ENCODE measurements at places on chromosomes 16 and 17.

DNA sequence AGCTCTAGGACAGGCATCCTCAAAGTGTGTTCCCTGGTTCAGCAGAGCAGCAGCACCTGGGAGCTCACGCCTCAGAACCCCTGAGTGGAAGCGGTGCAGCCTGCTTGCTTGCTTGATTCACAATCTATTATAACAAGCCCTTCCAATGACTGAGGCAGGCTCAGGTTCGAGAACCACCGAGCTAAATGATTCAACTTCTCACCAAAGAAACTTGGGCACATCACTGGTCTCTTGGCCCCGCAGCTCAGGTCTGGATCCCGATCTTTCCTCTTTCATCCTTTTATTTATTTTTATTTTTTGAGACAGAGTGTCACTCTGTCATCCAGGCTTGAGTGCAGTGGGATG is 24.5 kb downstream of the CLUH start:
- DNase-seq = no peak

DNA sequence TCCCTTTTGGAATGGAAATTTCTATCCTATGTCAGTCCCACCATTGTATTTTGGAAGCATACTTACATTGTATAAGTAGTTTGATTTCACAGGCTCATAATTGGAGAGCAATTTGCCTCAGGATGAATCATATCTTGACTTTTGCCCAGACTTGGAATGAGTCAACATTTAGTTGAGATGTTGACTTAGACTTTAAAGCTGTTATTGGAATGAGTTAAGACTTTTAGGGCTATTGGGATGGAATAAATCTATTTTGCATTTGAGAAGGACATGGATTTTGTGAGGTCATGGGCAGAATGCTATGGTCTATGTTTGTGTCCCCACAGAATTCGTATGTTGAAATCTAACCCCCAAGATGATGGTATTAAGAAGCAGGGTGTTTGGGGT is 12.2 kb upstream of the ZNF594 start:
- DNase-seq = no peak

- no peak for DNase-seq
These were observed 33.5 kb downstream of the SMURF2 start for GRCh38 chr17:64628641-64629040.

DNA sequence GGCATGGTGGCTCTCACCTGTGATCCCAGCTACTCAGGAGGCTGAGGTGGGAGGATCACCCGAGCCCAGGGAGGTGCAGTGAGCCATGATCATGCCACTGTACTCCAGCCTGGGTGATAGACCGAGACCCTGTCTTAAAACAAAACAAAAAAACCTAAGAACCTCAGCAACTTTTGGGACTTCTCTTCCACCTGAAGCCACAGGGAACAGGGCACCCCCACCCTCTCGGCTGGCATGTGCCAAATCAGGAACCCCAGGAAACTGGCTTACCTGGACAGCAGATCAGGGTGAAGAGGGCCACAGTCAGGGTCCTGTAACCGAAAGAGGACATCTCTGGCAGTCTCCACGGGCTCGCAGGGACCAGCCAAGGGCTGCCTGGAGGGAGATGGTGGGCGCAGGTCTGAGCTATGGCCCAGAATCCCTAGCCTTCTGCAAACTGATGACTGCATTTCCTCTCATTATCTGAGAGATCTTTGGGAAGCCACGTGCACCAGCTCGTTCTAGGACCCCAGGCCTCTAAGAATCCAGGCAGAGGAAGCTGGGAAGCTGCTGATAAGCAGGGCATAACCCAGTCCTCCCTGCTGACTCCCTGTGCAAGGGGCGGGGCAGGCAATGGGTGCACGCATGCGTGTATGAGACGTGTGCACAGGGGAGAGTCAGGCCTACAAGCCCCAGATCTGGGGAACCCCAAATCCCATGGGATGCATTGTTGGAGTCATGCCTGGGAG is 8.4 kb downstream of the PRR29 start:
- DNase-seq = no peak

- DNase-seq = no peak
These were observed 585 bp upstream of the KRT36 start for GRCh38 chr17:41490000-41490990.

- DNase-seq = no peak
These were observed 414.6 kb upstream of the GOT2 start for GRCh38 chr16:59148769-59149155.

- no peak for DNase-seq
These were observed 9.7 kb downstream of the CSF3 start for GRCh38 chr17:40024901-40025300.

- DNase-seq = no peak
These were observed 71.3 kb downstream of the SREBF1 start for GRCh38 chr17:17765359-17766076.

GRCh38 chr16:84308120-84308519 is 13.4 kb downstream of the WFDC1 start:
- DNase-seq = no peak

- DNase-seq = no peak
These were observed 14.2 kb downstream of the SREBF1 start for GRCh38 chr17:17822616-17823015.

- no peak for DNase-seq
These were observed 274.5 kb downstream of the C16orf95 start for GRCh38 chr16:87042551-87043230.

DNA sequence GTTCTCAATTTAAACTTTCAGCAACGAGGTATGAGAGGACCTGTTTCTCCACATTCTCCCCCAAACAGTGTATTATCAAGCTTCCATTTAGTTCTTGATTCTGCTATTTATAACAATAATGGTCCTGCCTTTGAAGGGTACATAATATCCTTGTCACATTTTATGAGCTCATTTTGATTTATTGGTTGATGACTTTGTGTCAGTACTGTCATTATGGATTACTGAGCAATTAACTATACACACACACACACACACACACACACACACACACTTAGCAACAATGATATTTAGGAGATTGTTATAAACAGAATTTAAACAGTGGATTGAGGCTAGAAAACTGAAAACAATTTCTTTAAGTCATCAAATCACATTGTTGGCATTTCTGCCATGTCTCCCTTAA is 7.0 kb downstream of the TMIGD1 start:
- no peak for DNase-seq

- no peak for DNase-seq
These were observed 11.3 kb downstream of the USB1 start for GRCh38 chr16:58012481-58012880.

DNA sequence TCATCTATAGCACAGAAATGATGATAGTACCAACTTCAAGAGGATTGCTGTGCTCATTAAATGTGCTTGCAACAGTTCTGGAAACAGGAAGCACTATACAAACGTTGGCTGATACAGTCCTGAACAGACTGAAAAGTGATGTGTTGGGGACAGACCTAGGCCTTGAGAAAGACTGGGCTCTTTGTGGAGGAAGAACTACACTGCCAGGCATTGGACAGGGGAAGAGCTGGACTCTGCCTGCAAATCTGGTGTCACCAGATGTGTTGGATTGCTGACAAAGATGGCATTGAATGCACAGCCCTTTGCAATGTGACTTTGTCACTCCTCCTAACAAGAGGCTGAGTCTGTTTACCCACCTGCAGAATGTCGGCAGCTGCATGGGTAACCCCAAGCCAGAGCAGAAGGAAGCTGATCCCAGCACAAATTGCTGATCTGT is 12.4 kb upstream of the ST6GALNAC2 start:
- DNase-seq = no peak

DNA sequence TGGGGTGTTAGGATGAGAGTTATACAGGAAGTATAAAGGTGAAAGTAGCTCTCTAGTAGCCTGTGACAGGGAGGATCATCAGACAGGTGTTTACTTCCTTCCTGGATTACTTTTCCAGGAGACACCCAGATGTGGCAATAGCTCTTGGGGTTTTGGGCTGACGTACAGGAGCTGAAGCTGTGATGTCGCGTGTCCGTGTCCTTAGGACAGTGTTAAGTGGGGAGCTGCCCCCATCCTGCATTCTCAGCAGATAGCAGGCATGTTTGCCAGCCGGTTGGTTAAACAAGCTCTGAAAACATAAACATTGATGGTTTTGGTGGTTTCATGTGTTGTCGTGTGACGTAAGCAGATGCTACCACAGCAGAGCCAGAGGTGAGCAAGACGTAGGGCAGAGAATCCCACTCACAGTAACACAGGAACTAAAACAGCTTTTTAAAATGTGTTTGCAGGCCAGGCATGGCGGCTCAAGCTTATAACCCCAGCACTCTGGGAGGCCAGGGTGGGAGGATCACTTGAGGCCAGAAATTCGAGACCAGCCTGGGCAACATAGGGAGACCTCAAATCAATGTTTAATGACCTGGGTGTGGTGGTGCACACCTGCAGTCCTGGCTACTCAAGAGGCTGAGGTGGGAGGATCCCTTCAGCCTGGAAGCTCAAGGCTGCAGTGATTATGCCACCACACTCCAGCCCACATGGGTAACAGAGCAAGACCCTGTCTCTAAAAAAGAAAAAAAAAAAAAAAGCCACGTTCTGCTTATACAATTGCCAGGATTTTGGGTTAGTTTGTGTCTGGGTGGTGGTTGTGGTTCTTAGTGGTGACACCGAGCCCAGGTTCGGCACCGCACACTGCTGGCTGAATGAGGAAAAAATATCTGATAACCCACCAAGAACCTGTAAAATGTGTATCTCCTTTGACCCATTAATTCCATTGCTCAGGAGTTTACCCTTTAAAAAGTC is 18.2 kb upstream of the IL17C start:
- DNase-seq = peak; percentile 24

DNA sequence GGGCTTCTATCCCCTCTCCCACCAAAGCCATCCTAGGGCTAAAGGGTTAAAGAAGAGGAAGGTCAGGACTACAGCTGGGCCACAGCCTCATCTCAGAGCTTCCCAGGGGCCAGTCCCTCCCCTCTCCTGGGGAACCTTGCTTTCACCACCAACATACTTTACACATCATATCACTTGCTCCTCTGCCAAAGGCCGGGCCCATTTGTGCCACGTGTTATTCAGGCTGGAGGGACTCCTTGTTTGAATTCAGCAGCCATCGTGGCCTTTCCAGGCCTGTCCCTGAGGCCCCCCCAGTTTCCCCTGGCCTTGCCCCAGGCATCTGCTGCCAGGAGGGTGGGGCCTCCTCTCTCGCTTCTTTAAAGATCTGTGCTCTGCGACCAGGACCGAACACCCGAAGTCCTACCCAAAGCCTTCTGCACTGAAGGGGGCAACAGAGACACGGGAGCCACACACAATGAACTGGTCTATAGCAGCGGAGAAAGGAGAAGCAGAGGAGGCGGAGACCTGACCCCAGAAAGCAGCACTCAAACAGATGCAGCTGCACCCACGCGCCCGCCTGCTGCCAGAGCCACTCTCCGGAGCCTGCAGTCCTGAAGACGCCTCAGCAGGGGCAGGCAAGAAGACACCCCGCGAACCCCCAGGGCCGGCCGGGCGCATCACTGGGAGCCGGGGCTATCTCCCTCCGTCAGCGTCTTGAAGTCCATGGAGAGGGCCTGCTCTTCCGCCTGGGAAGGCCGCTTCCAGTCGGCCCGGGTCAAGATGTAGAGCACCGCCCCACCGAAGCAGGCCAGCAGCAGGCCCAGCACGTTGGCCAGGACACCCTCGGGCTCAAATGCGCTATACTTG is 12.1 kb downstream of the CYB561 start:
- no peak for DNase-seq

- DNase-seq = no peak
These were observed 13.4 kb downstream of the PDK2 start for GRCh38 chr17:50108556-50108955.

DNA sequence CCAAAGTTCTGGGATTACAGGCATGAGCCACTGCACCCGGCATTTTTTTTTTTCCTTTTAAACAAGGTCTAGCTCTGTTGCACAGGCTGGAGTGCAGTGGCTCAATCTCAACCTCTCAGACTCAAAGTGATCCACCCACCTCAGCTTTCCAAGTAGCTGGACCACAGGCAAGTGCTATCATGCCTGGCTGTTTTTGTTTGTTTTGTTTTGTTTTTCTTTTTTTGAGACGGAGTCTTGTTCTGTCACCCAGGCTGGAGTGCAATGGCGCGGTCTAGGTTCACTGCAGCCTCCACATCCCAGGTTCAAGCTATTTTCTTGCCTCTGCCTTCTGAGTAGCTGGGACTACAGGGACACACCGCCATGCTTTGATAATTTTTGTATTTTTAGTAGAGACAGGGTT is 19.1 kb upstream of the ZC3H7A start:
- no peak for DNase-seq

DNA sequence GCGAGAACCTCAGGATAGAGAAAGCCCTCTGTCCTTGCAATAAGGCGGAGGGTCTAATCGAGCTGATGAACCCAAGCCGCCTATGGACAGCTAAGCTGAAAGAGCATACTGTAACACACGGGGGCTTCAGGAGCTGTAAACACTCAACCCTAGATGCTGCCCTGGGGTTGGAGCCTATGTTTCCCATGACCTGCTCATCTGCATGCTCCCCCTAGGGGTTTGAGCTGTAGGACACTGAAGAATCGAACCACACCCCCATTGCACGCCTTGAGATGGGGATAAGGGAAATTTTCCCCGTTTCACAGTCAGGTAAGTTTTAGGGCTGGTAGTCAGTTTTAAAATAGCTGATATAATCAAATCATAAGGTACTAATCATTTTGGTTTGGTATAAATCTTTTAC is 675.6 kb upstream of the CDH8 start:
- no peak for DNase-seq

DNA sequence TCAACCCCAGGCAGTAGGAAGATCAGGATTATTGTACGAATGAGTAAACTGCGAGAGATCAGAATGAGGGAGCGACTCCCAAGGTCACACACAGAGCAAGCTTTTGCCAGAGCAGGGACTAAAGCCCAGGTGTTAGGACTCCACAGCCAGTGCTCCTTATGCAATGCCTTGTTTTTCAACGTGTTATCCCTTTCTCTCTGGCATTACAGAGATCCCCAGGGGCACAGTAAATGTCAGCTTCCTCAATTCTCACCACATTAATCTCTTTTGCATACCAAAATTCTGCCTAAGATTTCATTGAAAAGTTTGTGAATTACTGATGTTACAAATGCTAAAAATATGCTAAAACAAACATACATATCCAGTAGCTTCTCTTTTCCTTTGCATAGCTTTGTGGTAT is 68.1 kb upstream of the CES5A start:
- DNase-seq = no peak

GRCh38 chr16:75116081-75116910 is at the start of gene LDHD:
Gene LDHD (minus strand): TSS chr16:75116780. CDS start chr16:75116720, 60 bp downstream.
- no peak for DNase-seq

DNA sequence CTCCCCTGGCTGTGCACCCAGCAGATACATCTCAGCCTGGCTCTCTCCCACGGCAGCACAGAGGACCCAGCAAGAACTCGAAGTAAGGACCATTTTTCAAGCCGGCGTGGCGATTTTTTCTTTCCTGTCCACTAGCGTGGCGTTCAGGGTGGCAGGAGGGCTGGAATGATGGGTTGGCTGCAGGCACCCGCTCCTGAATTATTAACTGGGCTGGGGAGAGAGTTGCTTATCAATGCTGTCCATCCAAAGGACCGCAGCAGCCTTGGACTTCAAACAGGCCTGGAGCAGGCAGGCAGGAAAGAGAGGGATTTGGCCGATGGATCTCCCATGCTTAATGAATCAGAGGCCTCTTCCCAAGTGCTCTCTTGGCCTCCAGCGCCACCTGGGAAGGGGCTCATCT is 7.0 kb downstream of the C16orf82 start:
- DNase-seq = no peak

- DNase-seq = no peak
These were observed 27.7 kb downstream of the SRL start for GRCh38 chr16:4214215-4214621.

GRCh38 chr16:71885261-71885650 is 1.3 kb upstream of the ZNF821 start:
- DNase-seq = no peak

- no peak for DNase-seq
These were observed 13.6 kb downstream of the CDH16 start for GRCh38 chr16:66904846-66905632.

Data from activated CD4-positive, alpha-beta T cell treated with anti-CD3 and anti-CD28 coated beads for 24 hours (primary cell).